ENCODE measurements at places on chromosomes 6 and 20.
A peak's percentile ranks its signal among the peaks of the same experiment; 100 is the strongest.

DNA sequence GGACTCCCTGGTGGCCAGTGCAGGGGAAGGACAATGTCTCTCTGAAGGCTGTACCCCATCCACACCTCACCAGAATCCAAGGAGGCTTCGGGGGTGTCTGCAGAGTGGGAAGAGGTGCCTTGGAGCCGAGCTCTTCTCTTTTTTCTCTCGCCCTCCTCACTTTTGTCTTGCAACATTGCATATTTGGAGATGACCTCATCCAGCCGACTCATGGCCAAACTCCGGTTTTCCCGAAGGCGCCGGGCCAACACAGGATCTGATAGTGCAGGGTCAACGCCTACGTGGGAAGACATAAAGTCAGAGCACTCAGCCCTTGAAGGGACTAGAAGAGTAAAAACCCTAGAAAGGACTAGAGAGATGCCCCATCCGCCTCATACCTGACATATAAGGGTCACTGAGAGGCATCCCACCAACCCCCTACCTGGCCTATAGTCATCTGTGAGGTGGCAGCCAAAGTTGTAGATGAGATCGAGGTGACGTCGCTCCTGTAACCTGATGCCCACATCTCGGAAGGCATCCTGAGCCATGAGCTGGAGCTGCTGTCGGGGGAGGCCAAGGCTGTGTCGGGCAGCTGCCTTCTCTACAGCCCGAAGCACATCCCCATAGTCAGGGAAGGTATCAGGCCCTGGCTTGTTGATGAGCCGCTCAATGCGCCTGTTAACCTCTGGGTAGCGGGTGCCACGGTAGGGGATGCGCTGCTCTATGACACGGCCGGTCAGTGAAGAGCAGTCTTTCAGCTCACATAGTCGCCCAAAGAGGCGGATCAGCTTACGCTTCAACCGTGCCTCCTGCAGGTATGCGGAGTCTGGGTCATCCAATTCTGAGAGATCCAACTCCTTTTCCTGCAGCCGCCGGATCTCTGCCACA is 3.0 kb upstream of the ZBTB22 start:
- peak overlapping the region; percentile 98 for H3K4me3 ChIP-seq
- no peak for DNase-seq
- H3K4me1 ChIP-seq = peaks cover 71% of the 10 kb centered on the region
- H3K27me3 ChIP-seq = no peaks in the 10 kb centered on the region
- H3K27ac ChIP-seq = peak overlapping the region; percentile 14
- peaks cover 54% of the 10 kb centered on the region for H3K36me3 ChIP-seq

- no peak overlapping the region for H3K4me3 ChIP-seq
- no peaks in the 10 kb centered on the region for H3K27me3 ChIP-seq
- DNase-seq = no peak
- peaks cover 14% of the 10 kb centered on the region for H3K4me1 ChIP-seq
- no peak overlapping the region for H3K27ac ChIP-seq
These were observed 621.9 kb upstream of the GJE1 start for GRCh38 chr6:141510803-141511202.

- H3K36me3 ChIP-seq = peaks cover 3% of the 10 kb centered on the region
- DNase-seq = no peak
- H3K27me3 ChIP-seq = peaks cover 19% of the 10 kb centered on the region
These were observed 25.3 kb upstream of the KIAA1586 start for GRCh38 chr6:57021086-57021720.

DNA sequence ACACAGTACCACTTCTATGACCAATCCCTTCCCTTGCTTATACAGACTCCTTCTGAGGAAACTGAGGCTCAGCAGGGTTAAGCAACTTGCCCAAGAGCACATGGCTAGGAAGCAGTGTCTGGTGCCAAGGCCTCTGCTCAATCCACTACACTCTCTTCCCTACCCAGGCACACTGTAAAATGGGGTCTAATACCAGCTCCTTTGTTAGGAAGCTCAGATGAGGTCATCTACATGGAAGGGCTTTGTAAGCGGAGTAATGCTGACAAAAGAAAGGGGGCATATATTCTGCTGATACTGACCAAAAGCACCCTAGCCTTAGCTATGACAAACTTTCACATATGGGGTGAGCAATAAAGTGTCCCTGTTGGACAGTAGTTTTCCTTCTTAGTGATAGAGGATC is 9.1 kb downstream of the TRIM26 start:
- no peak overlapping the region for H3K4me3 ChIP-seq
- H3K27ac ChIP-seq = no peak overlapping the region
- no peaks in the 10 kb centered on the region for H3K27me3 ChIP-seq
- DNase-seq = no peak

- H3K27ac ChIP-seq = no peak overlapping the region
- no peak overlapping the region for H3K4me3 ChIP-seq
- H3K4me1 ChIP-seq = no peaks in the 10 kb centered on the region
- no peaks in the 10 kb centered on the region for H3K36me3 ChIP-seq
These were observed 236.7 kb downstream of the TENT5A start for GRCh38 chr6:81515562-81516453.

GRCh38 chr6:128635219-128635618 is 114.8 kb upstream of the PTPRK start:
- H3K36me3 ChIP-seq = no peaks in the 10 kb centered on the region
- no peak overlapping the region for H3K27ac ChIP-seq
- H3K4me1 ChIP-seq = no peaks in the 10 kb centered on the region

DNA sequence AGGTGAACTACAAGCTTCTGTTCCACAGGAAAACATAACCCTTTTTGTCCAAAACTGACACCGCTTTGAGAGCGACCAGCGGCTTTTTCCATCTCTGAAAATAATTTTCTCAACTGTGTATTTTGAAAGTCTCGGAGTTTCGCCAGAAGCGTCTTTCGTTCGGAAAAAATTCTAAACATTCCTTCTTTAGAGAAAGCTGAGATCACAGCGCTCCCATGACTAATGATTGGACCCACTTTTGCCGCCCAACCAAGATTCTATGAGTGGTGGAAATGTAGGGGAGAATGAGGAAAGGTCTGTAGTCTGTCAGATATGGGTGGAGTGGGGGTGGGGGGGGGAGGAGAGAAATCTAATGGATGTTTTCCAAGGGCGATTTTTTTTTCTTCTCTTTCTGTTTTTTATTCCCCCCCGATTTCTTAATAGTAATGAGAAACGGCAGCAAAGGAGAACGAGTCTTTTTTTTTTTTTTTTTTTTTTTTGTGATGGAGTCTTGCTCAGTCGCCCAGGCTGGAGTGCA is 189.3 kb downstream of the TRIM27 start:
- H3K4me1 ChIP-seq = peaks cover 24% of the 10 kb centered on the region
- no peak overlapping the region for H3K4me3 ChIP-seq
- peaks cover 85% of the 10 kb centered on the region for H3K27me3 ChIP-seq
- peaks cover 5% of the 10 kb centered on the region for H3K36me3 ChIP-seq

- DNase-seq = peak; percentile 22
- no peaks in the 10 kb centered on the region for H3K27me3 ChIP-seq
- peaks cover 16% of the 10 kb centered on the region for H3K4me1 ChIP-seq
- no peak overlapping the region for H3K4me3 ChIP-seq
These were observed 16.5 kb downstream of the ACTR5 start for GRCh38 chr20:38764567-38765318.

DNA sequence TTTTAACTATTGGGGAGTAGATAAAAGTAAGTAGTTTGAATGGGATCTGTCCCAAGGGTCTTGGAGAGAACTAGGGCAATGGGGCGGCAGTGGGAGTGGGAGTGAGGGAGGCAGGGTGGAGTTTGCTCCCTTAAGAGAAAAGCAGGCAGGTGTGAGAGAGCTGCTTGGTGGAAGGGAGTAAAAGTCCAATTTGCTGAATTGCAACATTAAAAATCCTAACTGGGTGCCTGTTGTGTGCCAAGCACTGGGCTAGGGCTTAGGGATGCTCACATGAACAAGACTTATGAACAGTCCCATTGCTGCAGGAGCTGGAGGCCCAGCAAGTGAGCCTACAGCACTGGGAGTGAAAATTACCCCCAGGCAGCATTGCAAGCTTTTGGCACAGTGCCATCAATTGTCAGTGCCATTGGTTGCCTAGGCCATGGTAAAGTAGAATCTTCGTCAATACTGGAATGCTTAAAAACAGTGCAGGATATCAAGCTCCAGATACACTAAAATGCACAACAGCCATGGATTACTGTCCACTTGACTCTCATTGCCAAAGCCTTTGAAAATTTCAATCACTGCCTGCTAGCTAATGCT is 277.7 kb upstream of the JARID2 start:
- H3K4me1 ChIP-seq = no peaks in the 10 kb centered on the region
- no peak overlapping the region for H3K27ac ChIP-seq
- H3K27me3 ChIP-seq = no peaks in the 10 kb centered on the region
- H3K4me3 ChIP-seq = no peak overlapping the region
- DNase-seq = no peak

DNA sequence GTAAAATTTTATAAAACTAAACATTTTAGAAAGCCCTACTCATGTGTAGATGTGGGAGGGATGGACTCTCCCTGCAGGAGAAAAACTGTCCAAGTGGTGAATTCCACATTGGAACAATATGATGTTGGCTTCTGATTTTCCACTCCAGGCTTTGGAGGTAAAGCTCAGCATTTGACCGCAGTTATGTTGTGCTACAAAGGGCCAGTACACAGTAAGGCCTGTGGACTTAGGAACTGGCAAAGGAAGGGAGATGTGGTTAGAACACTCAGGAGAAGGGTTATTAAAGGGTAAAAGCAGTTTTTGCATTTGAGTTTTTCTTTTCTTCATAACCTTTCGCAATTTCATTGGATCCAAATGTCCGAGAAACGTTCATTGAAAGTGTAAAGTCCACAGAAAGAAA is 150.3 kb upstream of the SASH1 start:
- H3K27me3 ChIP-seq = peaks cover 69% of the 10 kb centered on the region
- no peaks in the 10 kb centered on the region for H3K36me3 ChIP-seq
- H3K4me3 ChIP-seq = no peak overlapping the region
- no peaks in the 10 kb centered on the region for H3K4me1 ChIP-seq

GRCh38 chr6:31713991-31714684 is 1.0 kb upstream of the LY6G6D start:
- H3K4me3 ChIP-seq = no peak overlapping the region
- H3K4me1 ChIP-seq = peaks cover 29% of the 10 kb centered on the region
- no peak for DNase-seq

- no peak overlapping the region for H3K27ac ChIP-seq
- no peaks in the 10 kb centered on the region for H3K36me3 ChIP-seq
- no peak overlapping the region for H3K4me3 ChIP-seq
These were observed 188.3 kb upstream of the MARCKS start for GRCh38 chr6:113668641-113669408.

- peak overlapping the region; percentile 89 for H3K27ac ChIP-seq
- DNase-seq = no peak
- peaks cover 8% of the 10 kb centered on the region for H3K36me3 ChIP-seq
- no peaks in the 10 kb centered on the region for H3K27me3 ChIP-seq
- peaks cover 68% of the 10 kb centered on the region for H3K4me1 ChIP-seq
These were observed 99.4 kb upstream of the RIPOR2 start for GRCh38 chr6:25035174-25035511.

- H3K27me3 ChIP-seq = no peaks in the 10 kb centered on the region
- peak overlapping the region; percentile 93 for H3K4me3 ChIP-seq
- H3K27ac ChIP-seq = peak overlapping the region; percentile 99
- no peak for DNase-seq
- peaks cover 38% of the 10 kb centered on the region for H3K4me1 ChIP-seq
These were observed 4.1 kb downstream of the HLA-A start for GRCh38 chr6:29946223-29947076.

DNA sequence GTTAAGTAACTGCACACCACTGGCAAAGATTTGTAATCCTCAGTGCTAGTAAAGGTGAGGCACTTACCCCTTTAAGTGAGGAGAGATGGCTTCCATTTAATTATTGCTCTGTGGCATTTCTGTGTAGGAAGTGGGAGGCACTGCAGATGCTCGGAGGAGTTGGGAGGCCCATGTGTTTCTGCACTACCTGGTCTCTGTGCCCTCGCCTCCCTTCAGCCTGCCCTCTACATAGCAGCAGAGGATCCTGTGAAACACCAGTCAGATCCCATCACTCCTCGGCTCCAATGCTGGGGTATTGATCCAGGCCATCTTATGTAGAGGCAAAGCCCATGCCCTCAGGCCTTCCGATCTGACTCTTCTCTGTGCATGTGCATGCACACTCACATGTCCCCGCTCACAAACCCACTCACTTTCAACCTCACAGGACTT is 67.0 kb downstream of the SLX4IP start:
- peak overlapping the region; percentile 78 for H3K4me3 ChIP-seq
- peak; percentile 37 for DNase-seq
- H3K27ac ChIP-seq = peak overlapping the region; percentile 96

GRCh38 chr20:10832141-10832540 is 158.3 kb upstream of the JAG1 start:
- no peak overlapping the region for H3K4me3 ChIP-seq
- no peaks in the 10 kb centered on the region for H3K27me3 ChIP-seq
- H3K27ac ChIP-seq = no peak overlapping the region
- H3K36me3 ChIP-seq = no peaks in the 10 kb centered on the region

- peaks cover 69% of the 10 kb centered on the region for H3K4me1 ChIP-seq
- DNase-seq = no peak
- peak overlapping the region; percentile 41 for H3K27ac ChIP-seq
- H3K36me3 ChIP-seq = no peaks in the 10 kb centered on the region
- peak overlapping the region; percentile 10 for H3K4me3 ChIP-seq
These were observed 61.4 kb upstream of the ZNF217 start for GRCh38 chr20:53654932-53655624.

DNA sequence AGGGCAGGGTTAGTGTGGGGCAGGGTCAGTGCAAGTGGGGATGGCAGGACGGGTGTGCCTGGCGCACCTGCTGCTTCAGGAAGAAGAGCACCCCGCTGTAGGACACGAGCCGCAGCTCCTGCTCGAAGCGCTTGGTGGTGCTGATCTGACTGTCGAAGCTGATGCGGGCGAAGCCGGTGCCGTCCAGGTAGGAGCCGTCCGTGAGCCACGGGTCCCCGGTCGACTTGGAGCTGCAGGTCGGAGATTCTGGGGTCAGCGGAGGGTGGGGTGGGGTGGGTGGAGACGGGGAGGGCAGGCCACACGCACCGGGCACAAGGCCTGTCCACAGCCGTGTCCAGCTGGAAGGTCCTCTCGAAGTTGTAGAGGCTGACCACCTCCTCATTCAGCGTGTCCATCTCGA is 10.2 kb downstream of the ADRM1 start:
- H3K4me3 ChIP-seq = no peak overlapping the region
- peaks cover 4% of the 10 kb centered on the region for H3K36me3 ChIP-seq
- no peaks in the 10 kb centered on the region for H3K4me1 ChIP-seq
- DNase-seq = no peak

- no peak overlapping the region for H3K4me3 ChIP-seq
- no peaks in the 10 kb centered on the region for H3K36me3 ChIP-seq
- no peak for DNase-seq
- no peaks in the 10 kb centered on the region for H3K27me3 ChIP-seq
- no peak overlapping the region for H3K27ac ChIP-seq
These were observed 976.9 kb downstream of the KIF16B start for GRCh38 chr20:15596220-15596890.

- H3K27me3 ChIP-seq = no peaks in the 10 kb centered on the region
- H3K4me3 ChIP-seq = no peak overlapping the region
- no peaks in the 10 kb centered on the region for H3K36me3 ChIP-seq
- H3K4me1 ChIP-seq = peaks cover 4% of the 10 kb centered on the region
- DNase-seq = no peak
- no peak overlapping the region for H3K27ac ChIP-seq
These were observed 94.9 kb upstream of the MTHFD1L start for GRCh38 chr6:150770637-150771036.

DNA sequence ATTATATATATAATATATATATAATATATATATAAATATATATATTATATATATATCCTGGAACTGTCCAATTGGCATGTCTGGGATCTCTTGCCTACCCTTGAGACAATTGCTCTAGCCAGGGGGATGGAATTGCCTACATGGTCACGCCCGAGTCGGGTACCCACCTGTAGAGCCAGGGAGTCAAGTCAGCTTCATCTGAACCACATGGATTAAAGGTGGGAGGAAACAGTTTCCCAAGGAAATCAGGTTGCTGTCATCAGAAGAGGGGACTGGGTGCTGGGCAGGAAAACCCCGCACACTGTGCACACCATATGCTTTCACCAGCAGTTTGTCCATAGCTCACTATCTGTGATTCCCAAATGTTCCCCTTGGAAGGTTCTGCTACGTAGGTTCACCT is 252.5 kb upstream of the NOX3 start:
- no peak overlapping the region for H3K4me3 ChIP-seq
- DNase-seq = no peak
- H3K27me3 ChIP-seq = no peaks in the 10 kb centered on the region
- H3K36me3 ChIP-seq = no peaks in the 10 kb centered on the region
- H3K4me1 ChIP-seq = no peaks in the 10 kb centered on the region
- H3K27ac ChIP-seq = no peak overlapping the region

Data from activated CD4-positive, alpha-beta T cell treated with anti-CD3 and anti-CD28 coated beads, Interleukin-2, amount 10 ng/mL, durations not matched to agents 7 days and 5 days (primary cell).